ENCODE measurements at places on chromosomes 5 and 9.
A peak's percentile ranks its signal among the peaks of the same experiment; 100 is the strongest.

- no peak for DNase-seq
These were observed 32.3 kb upstream of the NPM1 start for GRCh38 chr5:171355302-171355724.

DNA sequence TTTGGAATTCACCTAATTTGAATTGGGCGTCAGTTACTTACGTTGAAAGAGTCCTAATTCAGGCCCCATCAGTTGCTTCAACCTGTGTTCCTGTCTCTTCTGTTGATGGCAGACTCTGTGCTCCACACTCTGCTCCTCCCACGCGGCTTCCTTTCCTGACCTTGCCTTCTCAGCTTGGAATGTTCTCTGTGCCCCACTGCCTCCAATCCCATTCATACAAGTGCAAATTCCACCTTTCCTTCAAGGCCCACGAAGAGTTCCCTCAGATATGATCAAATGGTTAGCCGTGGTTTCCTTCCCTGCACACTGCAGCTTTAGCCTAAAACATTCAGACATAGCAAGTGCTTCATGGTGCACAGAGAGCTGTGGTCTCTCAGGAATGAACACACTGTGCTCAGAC, 65.7 kb downstream of the SREK1 start:
- peak; percentile 57 for DNase-seq

GRCh38 chr5:17269201-17269600, 51.8 kb downstream of the BASP1 start:
- no peak for DNase-seq

DNA sequence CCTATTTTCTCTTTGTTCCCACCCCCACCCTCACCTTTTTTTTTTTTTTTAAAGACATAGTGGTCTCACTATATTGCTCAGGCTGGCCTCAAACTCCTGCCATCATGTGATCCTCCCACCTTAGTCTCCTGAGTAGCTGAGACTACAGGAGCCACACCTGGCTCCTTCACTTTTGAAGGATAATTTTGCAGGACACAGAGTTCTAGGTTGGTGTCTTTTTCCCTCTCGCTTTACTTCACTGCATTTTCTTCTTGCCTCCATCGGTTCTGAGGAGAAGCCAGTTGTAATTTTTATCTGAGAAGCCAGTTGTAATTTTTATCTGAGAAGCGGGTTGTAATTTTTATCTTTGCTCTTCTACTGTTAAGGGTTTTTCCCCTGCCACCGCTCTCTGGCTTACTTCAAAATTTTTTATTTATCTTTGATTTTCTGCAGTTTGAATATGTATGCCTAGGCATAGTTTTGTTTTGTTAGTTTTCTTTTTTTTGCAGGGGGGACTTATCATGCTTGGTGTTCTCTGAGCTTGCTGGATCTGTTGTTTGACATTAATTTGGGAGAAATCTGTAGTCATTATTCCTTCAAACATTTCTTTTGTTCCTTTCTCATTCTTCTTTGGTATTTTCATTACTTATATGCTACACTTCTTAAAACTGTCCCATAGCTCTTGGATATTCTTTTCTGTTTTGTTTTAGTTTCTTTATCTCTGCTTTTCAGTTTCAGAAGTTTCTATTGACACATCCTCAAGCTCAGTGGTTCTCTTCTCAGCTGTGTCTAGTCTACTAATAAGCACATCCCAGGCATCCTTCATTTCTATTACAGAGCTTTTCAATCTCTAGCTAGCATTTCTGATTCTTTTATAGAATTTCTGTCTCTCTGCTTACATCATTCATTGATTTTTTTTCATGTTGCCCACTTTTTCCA, 148.2 kb upstream of the CHD1 start:
- peak; percentile 30 for DNase-seq

DNA sequence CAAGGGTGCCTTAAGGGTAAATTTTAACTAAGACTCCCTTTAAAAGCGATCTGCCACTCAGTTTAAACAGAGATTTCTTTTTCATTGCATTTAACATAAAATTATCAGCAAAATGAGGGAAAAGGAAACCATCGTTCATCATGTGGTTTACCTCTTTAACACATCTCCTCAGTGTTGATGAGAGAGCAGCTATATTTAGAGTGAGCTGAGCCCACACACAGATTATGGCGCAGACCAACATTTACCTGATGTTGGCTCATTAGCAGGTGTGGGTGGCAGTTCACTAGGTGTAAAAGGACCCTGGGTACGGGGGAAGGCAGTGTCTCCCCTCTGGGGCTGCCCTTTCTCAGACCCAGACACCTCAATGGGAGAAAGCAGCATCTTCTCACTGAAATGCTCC, 149.8 kb downstream of the ENTREP1 start:
- no peak for DNase-seq

DNA sequence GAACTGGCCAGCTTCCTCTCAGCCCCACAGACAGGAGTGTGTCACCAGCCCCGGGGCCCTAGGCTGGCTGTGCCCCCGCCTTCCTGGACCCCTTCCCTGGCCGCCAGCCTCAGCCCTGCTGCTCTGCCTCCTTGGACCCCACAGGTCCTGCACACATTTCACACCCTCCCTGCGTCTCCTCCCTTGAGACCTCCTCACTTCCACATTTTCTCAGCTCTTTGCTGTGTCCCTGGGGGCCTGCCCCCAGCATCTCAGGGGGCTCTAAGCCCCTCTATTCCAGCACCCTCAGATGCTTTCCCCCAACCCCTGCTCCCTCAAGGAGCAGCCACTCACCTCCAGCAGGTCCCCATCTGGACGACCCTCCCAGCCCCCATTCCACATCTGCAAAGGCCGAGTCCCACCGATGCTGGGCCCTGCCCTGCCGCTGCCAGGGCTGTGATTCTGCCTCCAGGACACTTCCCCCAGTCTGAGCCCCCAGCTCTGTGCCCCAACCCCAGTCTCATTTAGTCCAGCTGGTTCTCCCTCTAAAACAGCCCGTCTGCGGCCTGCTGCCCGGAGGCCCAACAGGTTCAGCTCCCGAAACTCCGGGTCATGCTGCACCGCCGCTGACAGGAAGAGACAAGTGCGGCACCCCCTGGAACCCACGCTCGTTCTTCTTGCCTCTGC, 4.2 kb downstream of the SLC34A3 start:
- DNase-seq: no peak

DNA sequence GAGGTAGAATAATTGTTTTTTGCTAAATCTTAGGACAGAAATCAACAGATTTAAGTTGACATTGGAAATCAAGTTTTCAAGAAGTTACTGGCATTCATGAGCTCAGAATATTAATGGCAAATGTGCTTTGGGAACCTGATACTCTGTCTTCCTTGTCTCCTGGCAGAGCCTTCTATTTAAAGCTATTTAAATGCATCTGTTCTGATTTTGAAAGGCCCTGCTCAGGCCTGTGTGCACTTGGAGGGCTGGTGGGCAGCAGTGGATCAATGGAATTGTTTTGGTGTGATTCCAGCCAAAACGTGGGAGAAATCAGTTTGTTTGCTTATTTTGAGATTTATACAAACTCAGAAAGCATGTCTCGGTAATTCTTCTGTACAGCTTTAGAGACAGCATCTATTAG, 38.5 kb downstream of the FBXL7 start:
- no peak for DNase-seq

DNA sequence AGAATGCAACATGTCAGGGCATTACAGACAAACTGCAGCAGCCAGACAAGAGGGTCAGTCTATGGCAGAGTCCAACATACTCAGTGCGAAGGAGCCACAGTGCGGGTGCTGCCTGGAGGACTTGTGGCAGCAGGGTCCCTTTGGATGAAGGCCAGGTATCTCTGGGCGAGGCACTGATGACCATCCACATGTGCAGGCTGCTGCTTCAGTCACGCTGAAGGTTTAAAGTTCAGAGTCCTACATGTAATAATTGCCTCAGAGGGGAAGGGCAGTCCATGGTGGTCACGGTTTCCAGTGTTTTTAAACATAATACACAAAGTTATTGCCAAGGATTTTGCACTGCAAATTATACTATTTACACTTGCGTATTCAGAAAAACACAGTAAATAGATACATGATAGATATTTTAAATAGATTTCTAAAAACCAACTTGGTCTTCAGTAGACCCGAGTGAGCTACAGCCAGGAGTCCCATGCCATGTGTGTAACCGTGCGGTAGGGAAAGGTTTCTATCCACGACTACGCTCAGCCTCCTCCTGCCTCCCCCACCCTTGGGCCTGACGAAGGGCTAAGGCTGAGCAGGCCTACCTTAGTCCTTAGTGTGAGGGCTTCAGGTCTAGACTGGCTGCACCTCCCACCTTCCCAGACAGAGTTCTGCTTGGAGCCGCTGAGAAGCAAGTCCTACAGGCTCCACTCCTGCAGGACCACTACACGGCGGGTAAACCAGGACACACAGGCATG, 76.2 kb downstream of the GPR21 start:
- no peak for DNase-seq

DNA sequence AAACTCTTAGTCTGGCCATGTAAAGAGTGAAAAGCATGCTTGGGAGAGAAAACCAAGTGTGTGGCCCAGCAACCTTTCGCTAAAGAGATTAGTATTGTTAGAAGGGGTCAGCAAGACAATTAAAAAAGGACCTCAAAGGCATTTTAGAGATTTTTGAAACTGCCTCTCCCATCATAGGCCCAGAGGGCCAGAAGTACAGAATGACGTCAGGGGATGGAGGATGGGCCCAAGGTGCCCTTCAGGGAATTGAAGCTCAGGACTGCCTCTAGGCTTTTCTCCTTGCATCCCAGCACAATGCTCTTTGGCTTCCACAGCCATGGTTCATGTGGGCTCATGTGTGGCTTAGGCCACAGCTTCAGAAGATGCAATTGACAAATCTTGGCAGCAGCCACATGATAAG, 287.0 kb upstream of the COX7C start:
- DNase-seq: no peak

- no peak for DNase-seq
These were observed 1.2 kb downstream of the LHX6 start for GRCh38 chr9:122227575-122227900.

- DNase-seq: no peak
These were observed 339.8 kb downstream of the EFNA5 start for GRCh38 chr5:107330903-107331302.

DNA sequence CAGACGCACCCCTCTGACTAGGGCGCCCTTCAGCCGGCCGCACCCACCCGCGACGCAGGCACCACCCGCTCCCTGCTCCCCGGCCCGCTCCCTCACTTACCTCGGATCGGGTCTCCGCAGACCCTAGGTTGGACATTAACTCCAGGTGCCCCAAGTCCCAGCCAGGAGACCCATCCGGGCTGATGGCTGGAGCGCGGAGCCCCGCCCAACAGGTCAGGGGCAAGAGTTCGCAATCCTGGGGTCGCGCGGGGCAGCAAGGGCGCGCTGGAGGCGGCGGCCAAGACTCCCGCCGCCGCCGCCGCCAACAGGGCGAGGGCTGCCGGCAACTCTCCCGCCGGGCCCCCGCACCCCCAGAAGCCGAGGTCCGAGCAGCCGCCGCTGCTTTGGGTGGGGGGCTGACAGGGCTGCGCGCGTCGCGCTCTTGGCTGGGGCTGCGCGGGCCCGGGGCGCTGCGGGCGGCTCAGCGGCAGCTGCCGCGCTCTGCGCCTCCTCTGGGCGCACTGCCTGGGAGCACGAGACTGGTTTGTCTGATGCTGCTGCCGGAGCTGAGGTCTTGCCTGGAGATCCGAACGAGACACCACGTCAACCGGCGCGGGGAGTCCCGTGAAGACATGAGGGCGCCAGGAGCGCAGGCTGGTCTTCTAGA, at the start of gene GDNF:
Gene GDNF, minus strand, starts transcription at position 635 of the 646 bp plus-strand sequence. CDS start 5,245 bp downstream, outside the sequence.
- DNase-seq: peak; percentile 61

GRCh38 chr9:114006155-114006550, 71.9 kb downstream of the AMBP start:
- DNase-seq: peak; percentile 6

GRCh38 chr5:3680821-3681220, 85.2 kb downstream of the IRX1 start:
- DNase-seq: no peak

DNA sequence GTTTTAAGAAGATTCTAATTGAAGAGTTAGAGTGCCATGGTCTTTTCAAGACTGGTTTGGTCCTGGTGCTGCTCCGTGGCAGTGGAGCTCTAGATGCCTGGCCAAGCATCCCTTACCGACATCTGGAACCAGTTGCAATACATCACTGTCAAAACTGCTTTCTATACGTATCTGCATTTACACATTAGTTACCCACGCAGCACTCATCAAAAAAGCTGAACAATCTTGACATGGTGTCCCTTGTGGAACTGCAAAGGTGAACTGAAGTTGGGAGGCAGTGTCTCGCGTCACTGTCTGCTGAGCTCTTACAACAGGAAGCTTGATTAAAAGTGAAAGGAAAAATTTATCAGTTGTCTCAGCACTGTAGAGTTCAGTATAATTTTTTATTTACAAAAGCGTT, 82.6 kb downstream of the PBX3 start:
- DNase-seq: peak; percentile 47

GRCh38 chr5:119357808-119358529, 2.1 kb downstream of the TNFAIP8 start:
- no peak for DNase-seq

DNA sequence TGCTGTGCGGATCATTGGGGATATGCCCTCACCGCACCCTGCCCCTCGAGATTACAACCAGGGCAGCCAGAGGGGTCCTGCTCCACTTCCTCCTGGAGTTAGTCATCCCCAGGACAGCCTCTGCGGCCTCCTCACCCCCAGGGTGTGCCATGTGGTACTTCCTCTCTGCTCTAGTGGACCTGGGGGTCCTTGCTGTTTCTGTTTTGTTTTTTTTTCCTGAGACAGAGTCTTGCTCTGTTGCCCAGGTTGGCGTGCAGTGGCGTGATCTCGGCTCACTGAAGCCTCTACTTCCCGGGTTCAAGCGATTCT, 5.2 kb upstream of the FCN1 start:
- no peak for DNase-seq

DNA sequence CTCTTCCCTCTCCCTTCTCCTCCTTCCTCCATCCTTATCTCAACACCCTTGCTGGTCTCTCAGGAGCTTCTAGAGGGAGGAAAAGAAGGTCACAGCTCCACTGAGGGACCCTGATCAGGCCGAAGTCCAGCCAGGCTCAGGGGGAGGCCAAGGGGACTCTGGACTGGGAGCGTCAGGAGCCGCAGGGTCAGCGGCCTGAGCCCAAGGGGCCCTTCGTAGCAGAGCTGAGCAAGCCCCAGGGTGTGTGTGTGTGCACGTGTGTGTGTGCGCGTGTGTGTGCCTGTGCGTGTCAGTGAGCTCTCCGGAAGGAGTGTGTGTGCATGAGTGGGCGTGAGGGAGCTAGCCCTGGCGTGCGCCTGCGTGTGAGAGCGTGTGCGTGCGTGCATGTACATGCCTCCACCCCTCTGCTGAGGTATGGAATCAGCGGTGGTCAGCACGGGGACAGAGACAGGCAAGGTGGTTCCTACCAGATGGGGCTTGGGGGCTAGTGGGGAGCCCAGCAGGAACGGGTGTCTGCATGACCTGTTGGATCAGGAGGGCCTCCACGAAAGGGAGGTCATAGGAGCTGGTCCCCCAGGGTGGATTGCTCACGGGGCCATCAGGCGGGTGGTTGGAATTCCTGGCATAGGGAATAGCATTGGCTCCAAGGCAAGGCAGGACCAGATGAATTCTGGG, 10.0 kb upstream of the AGPAT2 start:
- DNase-seq: no peak
